ENCODE measurements at places on chromosomes 1 and 21. TPM values are rescaled to one million over a fixed set of nuclear protein-coding genes. Genes with fewer than 3 reads are reported as not detected.

AQP10 gene
- total RNA-seq, result not detected

C1QB gene
- total RNA-seq, result not detected

FCRL6 gene
- total RNA-seq, result not detected

- DNase-seq, result no peak
Observed at GRCh38 chr1:5811419-5811818, 180.8 kb downstream of the NPHP4 start.

DNA sequence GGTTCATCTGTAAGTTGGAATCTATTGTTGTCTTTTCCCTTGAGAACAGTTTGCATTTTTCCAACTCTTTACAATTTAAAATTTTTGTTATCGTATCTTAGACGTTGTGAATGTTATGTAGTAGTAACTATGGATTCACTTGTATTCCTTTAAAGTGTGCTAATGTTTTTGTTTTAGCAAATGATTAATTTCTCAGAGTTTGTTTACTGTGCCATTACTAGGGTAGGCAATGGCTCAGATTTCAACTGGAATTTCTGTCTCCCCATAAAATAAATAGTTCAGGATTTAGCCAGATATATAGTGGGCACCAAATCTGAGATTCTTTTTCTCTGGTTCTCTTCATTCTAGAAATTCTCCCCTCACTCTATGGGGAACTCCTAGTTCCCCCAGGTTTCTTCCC, 896.5 kb downstream of the PLA2G4A start:
- no peak for DNase-seq

DNA sequence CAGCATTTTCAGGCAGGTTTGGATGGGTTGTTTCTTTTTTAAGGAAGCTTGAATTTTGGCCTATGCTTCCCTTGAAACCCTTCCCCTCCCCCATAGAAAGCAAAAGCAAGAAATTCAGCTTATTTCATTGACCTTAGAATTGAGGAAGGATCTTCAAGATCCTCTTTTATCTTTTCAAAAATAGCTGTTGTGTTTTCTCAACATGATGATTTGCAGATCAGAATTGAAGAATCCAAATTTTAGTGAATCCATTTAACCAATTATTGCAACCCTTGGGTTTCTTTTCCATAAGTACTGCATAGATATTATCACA, 73.7 kb downstream of the LRRC8C start:
- DNase-seq, result no peak

DNA sequence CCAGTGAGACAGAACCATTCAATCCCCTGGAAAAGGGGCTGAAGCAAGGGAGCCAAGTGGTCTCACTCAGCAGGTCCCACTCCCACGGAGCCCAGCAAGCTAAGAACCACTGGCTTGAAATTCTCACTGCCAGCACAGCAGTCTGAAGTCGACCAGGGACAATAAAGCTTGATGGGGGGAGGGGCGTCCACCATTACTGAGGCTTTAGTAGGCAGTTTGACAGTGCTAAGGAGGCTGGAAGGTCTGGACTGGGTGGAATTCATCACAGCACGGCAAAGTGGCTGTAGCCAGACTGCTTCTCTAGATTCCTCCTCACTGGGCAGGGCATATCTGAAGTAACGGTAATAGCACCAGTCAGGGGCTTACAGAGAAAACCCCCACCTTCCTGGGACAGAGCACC, 105.4 kb upstream of the GORAB start:
- DNase-seq, result no peak

UTS2 gene
- not detected for total RNA-seq

DNA sequence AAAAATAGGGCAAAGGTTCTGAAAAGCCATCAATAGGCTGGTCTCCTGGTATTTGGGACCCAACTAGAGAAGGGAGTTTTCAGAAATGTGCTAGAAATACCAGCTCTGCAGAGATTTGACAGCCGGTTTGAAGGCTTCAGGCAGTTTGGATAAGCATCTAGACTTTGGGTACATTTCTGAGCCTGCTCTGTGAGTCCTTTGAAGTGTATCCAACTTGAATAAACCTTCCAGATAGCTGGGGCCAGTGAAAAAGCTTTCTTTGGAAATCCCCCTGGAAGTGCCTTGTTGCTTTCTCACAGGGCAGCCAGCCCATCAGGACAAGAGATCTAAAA, 6.4 kb upstream of the PEF1 start:
- DNase-seq, result no peak

MEAF6 gene
- 87.0 TPM for total RNA-seq

TMEM52 gene
- total RNA-seq, result 29.1 TPM
